RPMI7951 (cell line): ENCODE measurements at places on chromosomes 12 and 14. TPM values are rescaled to one million over a fixed set of nuclear protein-coding genes. Genes with fewer than 3 reads are reported as not detected.

GRCh38 chr14:60183741-60184140 is 18.5 kb upstream of the DHRS7 start:
- peak; percentile 34 for DNase-seq

DNA sequence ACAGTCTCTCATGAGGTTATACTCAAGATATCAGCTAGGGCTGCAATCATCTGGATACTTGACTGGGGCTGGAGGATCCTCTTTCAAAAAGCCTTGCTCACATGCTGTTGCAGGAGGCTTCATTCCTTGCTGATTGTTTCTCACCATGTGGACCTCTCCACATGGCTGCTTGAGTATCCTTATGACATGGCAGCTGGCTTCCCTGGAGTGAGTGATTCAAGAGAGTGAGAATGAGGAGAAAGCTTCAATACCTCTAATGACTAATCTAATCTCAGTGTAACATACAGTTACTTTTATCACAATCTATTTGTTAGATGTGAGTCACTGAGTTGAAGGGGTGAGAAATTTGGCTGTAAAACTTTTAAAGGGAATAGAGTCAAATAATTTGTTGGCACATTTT is 14.4 kb upstream of the SDR39U1 start:
- DNase-seq, result no peak

GRCh38 chr12:1491983-1492697 is 102.2 kb downstream of the FBXL14 start:
- no peak for DNase-seq

DNA sequence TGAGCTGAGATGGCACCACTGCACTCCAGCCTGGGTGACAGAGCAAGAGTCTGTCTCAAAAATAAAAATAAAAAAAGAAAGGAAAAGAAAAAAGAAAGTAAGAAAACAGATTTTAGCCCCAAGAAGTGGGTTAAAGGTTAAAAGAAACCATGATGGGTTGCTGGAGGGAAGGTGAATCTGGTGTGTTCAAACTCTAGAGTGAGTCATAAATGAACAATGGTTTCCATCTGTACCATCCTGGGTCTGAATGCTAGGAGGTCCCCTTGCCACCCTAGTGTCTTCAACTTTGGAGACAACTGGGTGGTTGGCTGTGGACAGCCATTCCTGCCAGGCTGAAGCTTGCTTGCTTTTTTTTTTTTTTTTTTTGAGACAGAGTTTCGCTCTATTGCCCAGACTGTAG is 1.6 kb upstream of the RPS26 start:
- peak; percentile 28 for DNase-seq

DNA sequence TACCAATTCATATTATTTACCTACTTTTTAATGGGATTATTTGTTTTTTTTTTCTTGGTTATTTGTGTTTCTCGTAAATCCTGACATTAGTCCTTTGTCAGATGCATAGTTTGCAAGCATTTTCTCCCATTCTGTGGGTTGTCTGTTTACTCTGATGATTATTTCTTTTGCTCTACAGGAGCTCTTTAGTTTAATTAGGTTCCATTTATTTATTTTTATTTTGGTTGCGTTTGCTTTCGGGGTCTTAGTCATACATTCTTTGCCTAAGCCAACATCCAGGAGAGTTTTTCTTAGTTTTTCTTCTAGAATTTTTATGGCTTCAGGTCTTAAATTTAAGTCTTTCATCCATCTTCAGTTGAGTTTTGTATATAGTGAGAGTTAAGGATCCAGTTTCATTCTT is 289.9 kb downstream of the AKAP6 start:
- DNase-seq, result peak; percentile 27

FGF23 gene
- not detected in 2 replicates for total RNA-seq

DNA sequence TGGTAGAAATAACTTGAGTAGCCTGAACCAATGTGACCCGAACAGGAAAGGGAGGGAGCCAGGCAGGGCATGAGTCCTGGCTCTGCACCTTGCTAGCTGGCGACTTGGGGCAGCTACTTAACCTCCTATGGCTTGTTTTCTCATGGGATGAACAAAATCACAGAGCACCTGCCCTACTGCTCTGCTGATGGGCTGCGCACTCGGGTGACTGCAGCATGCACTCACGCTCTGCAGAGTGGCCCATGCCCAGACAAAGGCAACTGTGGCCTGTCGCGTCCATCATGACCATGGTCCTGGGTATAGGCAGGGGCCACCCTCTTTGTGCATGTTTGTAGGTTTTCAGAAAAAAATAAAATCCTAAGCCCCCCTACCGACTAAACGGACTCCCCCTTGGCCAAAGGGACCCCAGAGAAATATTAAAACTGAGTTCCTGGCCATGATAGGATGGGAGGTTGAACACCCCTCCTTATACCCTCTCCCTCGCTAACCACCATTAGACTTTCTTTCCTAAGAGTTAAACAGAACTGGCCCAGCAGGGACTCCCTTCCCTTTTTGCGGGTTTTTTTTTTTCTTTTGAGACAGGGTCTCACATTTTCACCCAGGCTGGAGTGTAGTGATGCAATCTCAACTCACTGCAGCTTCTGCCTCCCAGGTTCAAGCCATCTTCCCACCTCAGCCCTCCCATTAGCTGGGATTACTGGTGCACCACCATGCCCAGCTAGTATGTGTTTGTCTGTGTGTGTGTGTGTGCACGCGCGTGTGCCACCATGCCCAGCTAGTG is 32.5 kb downstream of the VWF start:
- DNase-seq, result no peak

PAX9 gene
- not detected in 2 replicates for total RNA-seq

DNA sequence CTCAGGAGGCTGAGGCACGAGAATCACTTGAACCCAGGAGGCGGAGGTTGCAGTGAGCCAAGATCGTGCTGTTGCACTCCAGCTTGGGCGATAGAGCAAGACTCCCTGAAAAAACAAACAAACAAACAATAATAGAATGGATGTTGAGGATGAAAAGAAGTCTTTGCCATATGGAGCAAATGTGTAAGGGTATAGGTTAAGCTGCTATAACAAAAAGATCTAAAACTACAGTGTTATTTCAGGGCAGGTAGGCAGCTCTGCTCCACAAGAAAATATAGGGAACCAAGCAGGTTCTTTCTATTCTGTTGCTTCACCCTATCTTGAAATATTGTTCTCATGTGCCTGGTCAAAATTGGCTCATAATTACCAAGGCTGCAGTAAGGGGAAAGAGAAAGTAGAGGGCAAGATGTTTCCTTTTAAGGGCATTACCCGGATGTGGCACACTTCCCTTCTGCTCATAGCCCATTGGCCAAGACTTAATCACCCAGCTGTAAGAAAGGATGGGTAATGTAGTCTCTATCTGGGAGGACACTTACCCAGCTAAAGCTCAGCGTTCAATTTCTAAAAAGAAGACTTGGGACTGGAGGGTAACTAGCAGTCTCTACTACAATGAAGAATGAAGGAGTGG is 23.5 kb downstream of the SDSL start:
- peak; percentile 43 for DNase-seq

TCL1B gene
- total RNA-seq, result not detected in 2 replicates

UBE3B gene
- 22.6 and 23.3 TPM in 2 replicates for total RNA-seq

DNA sequence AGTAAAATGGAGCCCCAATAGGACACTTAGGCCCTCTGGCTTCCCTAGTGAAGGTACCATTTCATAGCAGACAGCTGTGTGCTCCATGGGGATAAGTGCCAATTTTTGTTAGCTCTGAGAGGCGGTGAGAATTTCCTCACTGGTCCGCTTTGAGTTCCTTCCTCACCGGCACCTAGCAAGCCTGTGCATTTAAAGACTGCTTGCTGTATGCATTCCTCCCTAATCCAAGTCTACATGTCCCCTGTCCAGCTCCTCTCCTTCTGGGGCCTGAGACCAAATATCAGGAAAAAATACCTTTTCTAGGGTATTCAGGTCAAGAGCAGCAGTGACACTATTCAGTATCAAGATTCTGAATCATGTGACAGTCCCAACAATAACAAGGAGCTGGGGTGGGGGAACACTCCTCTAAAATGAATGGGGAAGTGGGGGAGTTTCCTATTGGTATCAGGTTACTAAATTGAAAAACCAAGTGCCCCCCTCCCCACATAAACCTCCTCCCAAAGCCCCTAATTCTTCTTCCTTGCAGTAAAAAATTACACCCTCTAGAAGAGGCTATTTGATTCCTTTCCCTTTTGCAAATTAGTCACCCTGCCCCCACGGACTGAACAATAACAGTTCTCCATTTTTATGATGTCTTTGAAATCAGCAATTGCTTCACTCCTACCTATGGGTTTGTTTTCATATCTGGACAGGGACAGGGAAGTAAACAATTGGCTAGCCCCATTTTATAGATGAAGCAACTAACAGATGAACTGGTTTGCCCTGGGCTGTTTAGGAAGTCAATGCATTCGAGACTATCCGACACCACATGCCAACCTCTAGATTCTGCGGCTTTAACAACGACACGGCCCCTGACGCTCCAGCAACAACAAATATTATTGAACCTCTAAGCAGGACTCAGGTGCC is 28.9 kb downstream of the BCL11B start:
- no peak for DNase-seq

DNA sequence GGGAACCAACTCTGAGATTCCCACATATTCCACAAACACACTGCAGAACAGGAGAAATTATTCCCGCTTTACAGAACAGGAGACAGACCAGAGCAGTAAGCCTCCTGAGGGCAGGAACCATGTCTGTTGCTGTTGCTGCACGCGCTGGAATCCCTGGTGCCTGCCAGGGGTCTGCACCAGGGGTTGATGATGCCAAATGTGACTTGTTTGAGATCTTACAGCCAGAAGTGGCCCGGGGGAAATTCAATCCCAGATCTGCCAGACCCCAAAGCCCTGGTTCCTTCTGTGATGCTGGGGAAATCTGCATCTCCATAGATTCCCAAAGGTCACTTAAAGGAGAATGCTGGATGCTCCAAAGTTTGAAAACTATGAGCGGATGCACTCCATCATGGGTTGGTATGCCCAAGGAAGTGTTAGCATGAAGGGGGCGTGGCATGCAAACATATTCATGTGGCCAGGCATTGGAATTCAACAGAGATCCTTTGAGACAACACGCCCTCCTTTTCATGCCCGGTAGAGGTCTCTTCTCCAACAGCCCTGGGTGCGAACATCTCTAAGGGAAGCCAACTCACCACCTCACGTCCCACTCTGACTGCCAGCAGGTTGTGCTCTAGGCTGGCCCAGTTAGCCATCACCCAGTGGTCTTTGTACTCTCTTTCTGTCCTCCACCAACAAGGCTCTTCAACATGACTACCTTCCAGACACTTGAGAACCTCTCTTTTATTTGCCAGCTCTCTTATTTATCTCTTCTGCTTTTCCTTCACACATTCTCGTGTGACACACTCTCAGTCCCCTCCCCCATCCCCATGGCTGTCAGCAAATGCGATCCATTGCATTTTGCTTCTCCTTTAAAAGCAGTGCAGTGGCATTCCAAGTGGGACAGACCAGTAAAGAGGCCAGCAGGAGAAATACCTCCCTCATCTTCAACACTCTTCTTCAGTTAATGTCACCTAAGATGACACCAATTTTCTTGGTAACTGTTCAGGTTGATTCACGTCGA is 131.3 kb downstream of the ZFP36L1 start:
- no peak for DNase-seq

DHH gene
- not detected in 2 replicates for total RNA-seq

CPNE6 gene
- not detected in 2 replicates for total RNA-seq

DNA sequence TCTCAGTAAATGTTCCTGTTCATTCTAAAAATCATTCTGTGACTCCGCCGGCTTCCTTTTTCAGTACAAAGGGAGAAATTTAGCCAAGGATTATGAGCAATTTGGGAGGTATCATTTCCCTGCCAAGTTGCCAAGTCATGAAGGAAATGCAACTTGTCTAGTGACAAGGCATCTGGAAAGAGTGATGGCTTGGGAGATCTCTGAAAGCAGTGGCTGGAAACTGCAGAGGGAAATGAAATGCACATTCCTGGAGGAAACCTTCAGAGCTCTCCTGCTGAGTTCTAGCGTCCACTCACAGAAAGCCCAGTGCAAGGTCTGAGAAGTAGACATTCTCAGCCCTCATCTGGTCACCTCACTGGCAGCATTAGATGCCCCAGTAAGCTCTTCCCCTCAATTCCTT is 91.7 kb downstream of the GALC start:
- DNase-seq, result no peak
